ENCODE measurements at places on chromosomes 5 and 9. TPM values are rescaled to one million over a fixed set of nuclear protein-coding genes. Genes with fewer than 3 reads are reported as not detected.

DNA sequence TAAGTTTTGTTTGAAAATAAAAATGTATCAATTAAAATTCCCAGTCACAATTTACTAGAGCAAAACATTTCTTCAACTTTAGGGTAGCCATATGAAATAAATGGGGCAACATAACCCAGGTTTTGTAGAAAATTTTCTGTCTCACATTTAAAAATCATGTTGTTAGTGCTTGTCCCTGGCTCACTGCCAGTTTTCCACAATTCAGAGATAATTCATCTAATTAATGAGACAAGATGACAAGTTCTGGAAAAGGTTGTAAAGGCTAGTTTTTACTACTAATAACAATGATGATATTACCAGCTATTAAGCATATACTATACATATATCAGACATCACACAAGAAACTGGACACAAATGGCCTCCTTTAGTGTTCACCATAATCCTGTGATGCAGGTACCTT, 45.9 kb downstream of the MEGF9 start:
- no peaks in the 10 kb centered on the region for H3K4me1 ChIP-seq
- H3K4me3 ChIP-seq: no peak overlapping the region
- H3K36me3 ChIP-seq: no peaks in the 10 kb centered on the region
- no peaks in the 10 kb centered on the region for H3K27me3 ChIP-seq
- no peak for DNase-seq
- no peak overlapping the region for H3K27ac ChIP-seq

GRCh38 chr5:1516615-1517601, 6.9 kb downstream of the LPCAT1 start:
- no peak overlapping the region for H3K27ac ChIP-seq
- no peak for DNase-seq
- H3K4me3 ChIP-seq: no peak overlapping the region

DNA sequence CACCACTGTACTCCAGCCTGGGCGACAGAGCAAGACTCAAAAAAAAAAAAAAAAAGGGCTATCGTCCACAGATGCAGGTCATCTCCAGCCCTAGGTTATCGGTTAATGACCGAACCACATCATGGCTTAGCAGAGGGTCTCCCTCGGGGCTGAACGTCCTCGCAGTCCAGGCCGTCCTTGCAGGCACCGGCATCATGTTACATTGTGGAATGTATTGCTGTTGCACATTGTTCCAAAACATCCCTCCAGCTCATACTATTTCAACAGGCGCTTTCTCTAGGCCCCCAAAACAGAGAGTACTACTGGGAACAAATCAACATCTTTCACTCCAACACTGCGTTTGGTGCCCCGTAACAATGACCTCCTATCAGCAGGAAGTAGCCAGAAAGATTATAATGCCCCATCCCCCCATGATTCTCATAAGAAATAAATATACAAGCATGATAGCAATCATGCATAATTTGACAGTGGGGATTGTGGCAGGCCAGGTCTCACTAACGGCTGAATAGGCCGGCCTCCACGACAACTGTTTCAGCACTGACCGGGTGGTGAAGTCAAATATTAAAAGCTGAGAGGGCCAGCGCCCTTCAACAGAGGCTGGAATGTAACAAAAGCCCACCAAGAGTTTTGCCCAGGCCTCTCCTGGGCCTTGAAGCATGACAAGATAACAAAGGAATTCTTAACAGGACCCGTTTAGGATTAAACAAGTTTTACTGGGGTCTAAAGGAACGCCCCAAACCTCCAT, 1.1 kb upstream of the LCN9 start:
- no peak for DNase-seq
- H3K36me3 ChIP-seq: no peaks in the 10 kb centered on the region
- H3K27ac ChIP-seq: no peak overlapping the region
- peaks cover 8% of the 10 kb centered on the region for H3K27me3 ChIP-seq
- no peaks in the 10 kb centered on the region for H3K4me1 ChIP-seq

The BTNL9 gene
- total RNA-seq: not detected

DNA sequence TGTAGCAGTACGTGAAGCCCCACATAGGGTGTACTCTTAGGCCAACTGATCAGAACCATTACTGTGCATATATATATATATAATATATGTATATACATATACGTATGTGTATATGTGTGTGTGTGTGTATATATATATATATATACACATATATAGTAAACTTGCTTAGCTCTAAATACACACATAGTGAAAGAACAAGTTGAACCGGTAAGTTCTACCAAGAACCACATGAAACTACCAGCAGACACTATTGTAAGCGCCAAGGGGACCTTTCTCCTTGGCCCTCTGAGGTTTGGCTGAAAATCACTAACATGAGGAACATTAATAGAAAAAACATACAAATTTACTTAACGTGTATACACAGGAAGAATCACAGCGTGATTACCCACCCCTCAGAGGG, 1.8 kb upstream of the TARS1 start:
- H3K4me1 ChIP-seq: 0 out of 2 replicates have a peak, but pooled peaks cover 3% of the 10 kb centered on the region
- DNase-seq: no peak
- H3K4me3 ChIP-seq: peak overlapping the region; percentile 56

- H3K27me3 ChIP-seq: peaks cover 85% of the 10 kb centered on the region
- H3K4me1 ChIP-seq: no peaks in the 10 kb centered on the region
- no peaks in the 10 kb centered on the region for H3K36me3 ChIP-seq
- H3K27ac ChIP-seq: no peak overlapping the region
- H3K4me3 ChIP-seq: no peak overlapping the region
- no peak for DNase-seq
Observed at GRCh38 chr5:154487541-154487940, 9.5 kb upstream of the HAND1 start.

GRCh38 chr5:181211208-181211607, 6.2 kb upstream of the TRIM7 start:
- H3K4me3 ChIP-seq: no peak overlapping the region
- H3K36me3 ChIP-seq: no peaks in the 10 kb centered on the region
- no peaks in the 10 kb centered on the region for H3K27me3 ChIP-seq
- H3K4me1 ChIP-seq: peaks cover 8% of the 10 kb centered on the region

The FGFR4 gene
- 4.1 TPM for total RNA-seq

- H3K27ac ChIP-seq: no peak overlapping the region
- no peaks in the 10 kb centered on the region for H3K4me1 ChIP-seq
- no peak for DNase-seq
- no peaks in the 10 kb centered on the region for H3K36me3 ChIP-seq
Observed at GRCh38 chr9:75161116-75161857, 73.0 kb downstream of the OSTF1 start.

DNA sequence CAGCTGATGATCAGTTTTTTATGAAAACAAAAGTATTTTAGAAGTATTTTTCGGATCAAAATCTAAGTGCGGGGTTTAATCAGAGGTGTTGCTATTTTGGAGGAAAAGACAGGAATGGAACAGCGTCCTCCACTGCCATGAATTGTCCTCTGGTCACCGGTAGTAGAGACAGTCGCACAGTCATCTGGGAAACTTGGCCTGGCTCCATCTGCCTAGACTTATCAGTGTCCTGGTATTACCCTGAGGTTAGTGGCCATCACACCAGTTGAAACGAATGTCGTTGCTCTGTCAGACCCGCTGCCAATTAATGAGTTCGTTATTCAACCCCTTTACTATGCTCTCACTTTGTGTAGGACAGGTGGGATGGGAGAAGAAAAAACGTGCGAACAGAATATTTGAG, 8.2 kb downstream of the TLX3 start:
- peaks cover 45% of the 10 kb centered on the region for H3K27me3 ChIP-seq
- H3K4me3 ChIP-seq: no peak overlapping the region

The FBP1 gene
- not detected for total RNA-seq

DNA sequence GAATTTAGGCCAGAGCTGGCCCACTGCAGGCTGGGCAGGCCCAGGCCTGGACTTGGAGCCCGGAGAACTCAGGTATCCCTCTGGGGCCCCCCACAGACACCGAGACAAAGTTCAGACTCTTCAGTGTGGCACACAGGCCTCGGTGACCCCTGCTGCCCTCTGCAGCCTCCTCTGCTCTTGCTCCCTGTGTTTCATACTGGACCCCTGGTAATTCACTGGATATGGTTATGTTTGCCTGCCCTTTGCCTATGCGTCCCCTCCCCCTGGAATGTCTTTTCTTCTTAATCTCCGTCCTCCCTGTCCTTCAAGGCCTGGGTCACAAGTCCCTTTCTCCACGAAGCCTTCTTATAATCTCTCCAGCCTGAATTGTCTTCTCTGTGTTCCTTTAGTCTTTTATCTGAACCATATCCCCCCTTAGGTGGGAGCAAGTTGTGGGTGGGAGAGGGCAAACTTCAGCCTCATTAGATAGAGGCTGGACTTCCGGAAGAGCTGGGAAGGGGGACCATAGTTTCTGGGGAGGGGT, 30.1 kb downstream of the GSN start:
- H3K4me3 ChIP-seq: no peak overlapping the region
- H3K27me3 ChIP-seq: no peaks in the 10 kb centered on the region
- H3K27ac ChIP-seq: no peak overlapping the region

GRCh38 chr5:99702565-99702964, 773.8 kb upstream of the CHD1 start:
- H3K4me1 ChIP-seq: no peaks in the 10 kb centered on the region
- H3K27ac ChIP-seq: no peak overlapping the region
- no peaks in the 10 kb centered on the region for H3K36me3 ChIP-seq
- no peaks in the 10 kb centered on the region for H3K27me3 ChIP-seq
- H3K4me3 ChIP-seq: no peak overlapping the region

GRCh38 chr5:181190711-181191525, 14.1 kb downstream of the TRIM7 start:
- peak overlapping the region; percentile 59 for H3K4me3 ChIP-seq
- DNase-seq: no peak
- no peaks in the 10 kb centered on the region for H3K36me3 ChIP-seq
- no peaks in the 10 kb centered on the region for H3K27me3 ChIP-seq
- peaks cover 21% of the 10 kb centered on the region for H3K4me1 ChIP-seq
- peak overlapping the region; percentile 20 for H3K27ac ChIP-seq

GRCh38 chr9:9621355-9621940, 991.4 kb downstream of the PTPRD start:
- H3K27me3 ChIP-seq: no peaks in the 10 kb centered on the region
- H3K4me1 ChIP-seq: no peaks in the 10 kb centered on the region
- no peak for DNase-seq
- H3K4me3 ChIP-seq: no peak overlapping the region
- no peaks in the 10 kb centered on the region for H3K36me3 ChIP-seq
- no peak overlapping the region for H3K27ac ChIP-seq

The ACOT12 gene
- not detected for total RNA-seq

The IL5 gene
- total RNA-seq: not detected

The VLDLR gene
- 1.1 TPM for total RNA-seq
